ENCODE measurements at places on chromosomes 11 and 22.

DNA sequence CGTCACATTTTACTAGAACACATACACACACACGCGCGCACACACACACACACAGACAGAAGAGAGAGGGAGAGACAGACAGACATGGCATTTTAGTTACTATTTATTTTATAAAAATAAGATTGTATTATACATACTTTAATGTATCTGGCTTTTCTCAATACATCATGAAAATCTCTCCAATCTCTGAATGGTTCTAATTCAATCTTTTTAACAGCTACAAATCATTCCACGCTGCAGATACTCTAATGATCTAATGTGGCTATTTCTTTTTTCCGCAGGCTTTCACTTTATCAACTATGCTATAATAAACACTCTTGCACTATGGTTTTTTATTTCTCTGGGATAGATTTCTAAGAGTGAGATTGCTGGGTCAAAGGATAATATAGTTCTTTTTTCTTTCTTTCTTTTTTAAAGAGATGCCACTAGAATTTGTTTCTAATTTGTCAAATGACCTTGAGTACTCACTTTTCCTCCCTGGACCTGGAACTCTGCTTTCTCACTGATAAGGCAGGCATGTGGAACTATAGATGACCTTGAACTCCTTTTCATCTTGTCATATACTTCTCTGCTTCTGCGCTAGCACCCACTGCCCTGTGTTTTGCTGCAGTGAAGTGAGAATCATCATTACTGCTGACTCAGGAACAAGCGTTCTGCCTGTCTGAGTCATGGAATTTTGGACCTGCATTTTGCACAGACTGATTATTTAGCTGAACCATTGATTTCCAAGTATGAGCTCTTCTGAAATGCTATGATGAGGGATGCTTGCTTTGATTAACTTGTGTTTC lies 4.9 kb upstream of the SLC6A5 start:
- no peak for DNase-seq

GRCh38 chr11:99370549-99371216 lies 349.9 kb downstream of the CNTN5 start:
- DNase-seq = no peak

- no peak for DNase-seq
Observed at GRCh38 chr22:48783821-48784266, 1043.8 kb downstream of the BRD1 start.

GRCh38 chr11:9775398-9775779 lies 111.5 kb downstream of the SWAP70 start:
- no peak for DNase-seq

DNA sequence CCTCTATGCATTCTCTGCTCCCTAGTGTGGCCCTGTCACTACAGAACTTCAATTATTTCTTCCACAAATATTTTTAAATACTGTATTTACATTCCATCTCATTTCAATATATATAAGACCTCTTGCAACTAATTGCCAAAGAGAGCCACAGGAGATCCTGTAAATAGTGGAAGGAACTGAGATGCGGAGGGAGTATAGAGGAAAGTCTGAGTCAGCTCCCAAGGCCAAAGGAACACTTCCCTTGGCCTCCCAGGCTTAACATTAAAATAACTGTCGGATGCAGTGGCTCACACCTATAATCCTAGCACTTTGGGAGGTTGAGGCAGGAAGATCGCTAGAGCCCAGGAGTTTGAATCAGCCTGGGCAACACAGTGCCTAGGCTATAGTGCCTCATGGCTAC lies 31.2 kb downstream of the RBFOX2 start:
- no peak for DNase-seq

DNA sequence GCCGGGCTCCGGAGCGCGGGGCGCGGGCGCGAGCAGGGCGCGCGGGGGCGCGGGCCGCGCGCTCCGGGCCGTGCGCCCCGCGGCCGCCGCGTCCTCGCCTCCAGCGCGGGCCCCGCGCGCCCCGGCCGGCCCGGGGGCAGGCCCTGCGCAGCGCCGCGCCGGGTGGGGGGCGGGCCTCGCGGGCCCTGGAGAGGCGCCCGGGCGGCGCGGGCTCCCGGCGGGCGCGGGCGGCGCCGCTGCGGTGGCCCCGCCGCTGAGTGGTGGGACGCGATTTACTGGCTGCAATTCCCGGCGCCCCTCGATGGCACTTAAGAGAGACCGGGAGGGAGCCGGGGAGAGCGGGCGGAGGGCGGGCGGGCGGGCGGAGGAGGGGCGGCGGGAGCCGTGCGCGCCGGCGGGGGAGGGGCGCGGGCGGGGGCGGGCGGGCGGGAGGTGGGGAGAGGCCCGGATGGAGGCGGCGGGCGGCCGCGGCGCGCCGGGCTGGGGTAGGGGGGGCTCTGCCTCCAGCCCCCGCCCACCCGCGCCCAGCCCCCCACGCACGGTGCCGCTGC lies 73.2 kb upstream of the TCF20 start:
- no peak for DNase-seq

DNA sequence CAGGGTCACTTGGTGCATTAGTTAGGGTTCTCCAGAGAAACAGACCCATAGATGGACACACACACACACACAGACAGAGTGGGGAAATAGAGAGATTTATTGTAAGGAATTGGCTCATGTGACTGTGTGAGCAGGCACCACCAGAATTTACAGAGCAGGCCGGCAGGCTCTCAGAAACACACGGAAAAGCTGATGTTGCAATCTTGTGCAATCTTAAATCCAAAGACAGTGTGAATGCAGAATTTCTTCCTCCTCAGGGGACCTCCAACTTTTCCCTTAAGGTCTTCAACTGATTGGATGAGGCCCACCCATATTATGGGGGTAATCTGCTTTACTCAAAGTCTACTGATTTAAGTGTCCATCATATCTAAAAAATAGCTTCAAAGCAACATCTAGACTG lies 49.8 kb downstream of the APIP start:
- no peak for DNase-seq

- DNase-seq = no peak
Observed at GRCh38 chr22:24977370-24978221, 25.1 kb downstream of the KIAA1671 start.

GRCh38 chr11:77085652-77086051 lies 17.0 kb upstream of the OMP start:
- no peak for DNase-seq

DNA sequence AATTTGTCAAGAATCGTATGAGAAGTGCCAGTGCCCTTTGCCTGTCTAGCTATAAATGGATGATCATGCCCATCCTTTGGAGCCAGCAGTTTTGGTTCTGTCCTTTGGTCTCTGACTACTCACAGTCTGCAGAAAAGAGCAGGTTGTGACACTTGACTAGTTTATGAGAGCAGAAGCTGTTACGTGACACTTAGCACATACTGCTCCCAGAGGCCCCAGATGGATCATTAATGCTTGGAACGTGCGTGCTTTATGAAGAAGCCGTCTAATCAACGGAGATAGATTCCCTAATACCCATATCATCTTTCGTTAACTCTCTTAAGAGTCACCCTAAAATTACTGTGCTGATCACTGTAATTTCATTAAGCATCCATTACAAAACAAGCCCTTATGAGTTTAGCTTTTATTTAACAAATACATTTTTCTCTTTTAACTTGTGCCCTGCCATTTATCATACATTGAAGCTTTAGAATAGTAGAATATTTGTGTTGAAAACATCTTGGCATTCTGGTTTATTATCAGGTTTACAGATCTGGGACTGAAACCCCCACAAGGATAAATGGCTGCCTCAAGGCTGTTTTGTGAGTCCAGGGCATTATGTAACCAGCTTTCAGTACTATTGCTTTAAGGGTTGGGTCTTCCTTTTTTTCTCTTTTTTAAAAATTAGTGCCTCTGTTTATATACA lies 47.0 kb upstream of the ADORA2A start:
- DNase-seq = no peak

- DNase-seq = no peak
Observed at GRCh38 chr11:35073691-35074419, 65.1 kb upstream of the CD44 start.

- no peak for DNase-seq
Observed at GRCh38 chr11:110518809-110519514, 89.2 kb downstream of the FDX1 start.

GRCh38 chr11:123707606-123708205 lies 33.8 kb downstream of the ZNF202 start:
- DNase-seq = peak; percentile 62

DNA sequence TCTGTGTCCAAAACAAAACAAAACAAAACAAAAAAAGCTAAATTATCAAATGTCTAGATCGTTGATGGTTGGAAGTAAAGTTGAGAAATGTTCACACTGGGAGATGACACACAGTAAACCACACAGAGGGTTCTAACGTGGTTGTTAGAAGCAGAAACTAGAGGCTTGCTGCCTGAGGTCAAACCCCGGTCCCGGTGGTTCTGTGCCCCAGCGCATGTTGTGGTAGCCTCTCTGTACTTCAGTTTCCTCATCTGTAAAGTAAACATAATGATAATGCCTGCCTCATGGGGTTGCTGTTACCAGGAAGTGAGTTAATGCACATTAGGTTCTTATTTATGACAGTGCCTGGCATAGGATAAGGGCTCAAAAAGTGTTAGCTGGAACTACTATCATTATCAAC lies 33.4 kb downstream of the PPARA start:
- no peak for DNase-seq

DNA sequence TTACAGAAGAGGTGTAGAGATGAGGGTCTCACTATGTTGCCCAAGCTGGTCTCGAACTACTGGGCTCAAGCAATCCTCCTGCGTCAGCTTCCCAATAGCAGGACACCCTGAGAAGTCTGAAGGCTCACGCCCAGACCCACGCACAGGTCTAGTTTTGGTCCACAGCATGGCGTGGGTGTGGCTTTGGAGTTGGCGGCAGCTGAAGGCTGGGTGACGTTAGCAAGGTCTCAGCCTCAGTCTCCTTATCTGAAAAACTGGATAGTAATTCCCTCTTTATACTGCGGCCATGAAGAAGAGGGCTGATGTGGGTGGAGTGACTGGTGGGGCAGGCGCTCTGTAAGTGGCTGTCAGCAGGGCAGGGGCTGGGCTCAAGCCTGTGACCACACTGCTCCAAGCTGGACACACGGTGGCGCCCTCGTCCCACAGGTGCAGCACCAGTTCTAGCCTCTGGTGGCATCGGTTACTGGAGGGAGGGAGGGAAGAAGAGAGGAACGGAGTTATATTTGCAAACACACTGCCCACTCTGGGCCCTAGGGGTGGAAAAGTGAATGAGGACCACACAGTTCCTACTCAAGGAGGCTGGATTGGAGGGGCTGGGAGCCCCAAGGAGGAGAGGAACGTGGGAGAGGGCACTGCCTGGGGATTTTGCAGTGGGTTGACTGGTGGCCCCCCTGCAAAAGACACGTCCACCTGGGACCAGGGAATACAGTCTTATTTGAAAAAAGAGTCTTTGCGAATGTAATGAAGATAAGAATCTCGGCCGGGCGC lies 19.6 kb upstream of the CARD10 start:
- peak; percentile 94 for DNase-seq

- DNase-seq = no peak
Observed at GRCh38 chr11:66889960-66890359, 33.1 kb downstream of the LRFN4 start.

- no peak for DNase-seq
Observed at GRCh38 chr11:56197367-56197766, 20.9 kb downstream of the OR5J2 start.

- no peak for DNase-seq
Observed at GRCh38 chr11:118927554-118928100, 1.9 kb upstream of the BCL9L start.

DNA sequence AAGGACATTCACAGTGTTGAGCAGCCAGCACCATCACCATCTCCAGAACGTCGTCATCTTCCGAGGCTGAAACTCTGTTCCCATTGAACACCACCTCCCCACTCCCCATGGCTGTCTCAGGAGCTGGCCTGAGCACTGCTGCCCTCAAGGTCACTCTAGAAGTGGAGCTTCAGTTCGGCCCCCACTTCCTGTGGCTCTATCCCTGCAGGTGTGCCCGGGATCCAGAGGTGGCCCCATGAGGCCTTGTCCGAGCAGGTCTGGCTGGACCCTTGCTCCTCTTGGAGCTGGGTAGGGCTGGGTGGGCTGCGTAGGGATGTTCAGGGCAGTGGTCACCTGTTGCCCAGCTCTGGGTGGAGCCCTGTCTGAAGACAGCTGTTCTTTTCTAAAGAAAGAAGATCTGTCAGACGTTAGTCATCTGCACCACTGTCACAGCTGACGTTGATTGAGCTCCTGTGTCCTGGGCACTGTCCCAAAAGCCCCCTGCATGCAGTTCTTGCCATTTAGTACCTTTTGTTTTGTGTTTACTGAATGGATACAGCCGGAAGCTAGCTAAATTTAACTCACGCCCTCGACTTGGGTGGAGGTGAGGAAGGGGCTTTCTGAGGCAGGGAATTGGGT lies 75.5 kb upstream of the CLDN5 start:
- DNase-seq = no peak

DNA sequence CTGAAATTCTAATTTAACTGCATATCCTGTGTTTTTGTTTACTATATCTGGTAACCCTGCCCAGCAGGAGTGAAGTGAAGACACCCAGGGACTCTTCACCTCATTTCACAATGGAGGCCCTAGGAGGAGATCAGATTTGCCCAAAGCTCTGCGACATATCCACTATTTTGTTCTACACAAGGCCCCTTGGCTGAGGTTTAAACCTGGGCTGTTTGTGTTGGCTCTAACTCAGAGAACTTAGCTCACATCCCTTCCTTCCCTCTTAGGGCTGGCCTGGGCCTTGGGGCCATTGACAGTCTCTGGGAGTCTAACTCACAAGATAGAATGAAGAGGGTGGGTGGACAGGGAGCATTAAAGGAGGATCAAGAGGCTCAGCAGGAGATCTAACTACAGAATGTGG lies 8.2 kb upstream of the PLA2G3 start:
- DNase-seq = no peak

- DNase-seq = no peak
Observed at GRCh38 chr11:3052567-3052966, 4.7 kb downstream of the CARS1 start.

- DNase-seq = no peak
Observed at GRCh38 chr22:20588843-20589581, 81.6 kb downstream of the MED15 start.

- no peak for DNase-seq
Observed at GRCh38 chr22:49503896-49504521, 323.7 kb downstream of the BRD1 start.

GRCh38 chr11:123760894-123761293 lies 6.6 kb upstream of the OR6X1 start:
- DNase-seq = no peak

GRCh38 chr22:35560366-35560765 lies 19.7 kb downstream of the RASD2 start:
- no peak for DNase-seq

- DNase-seq = no peak
Observed at GRCh38 chr11:96205460-96205809, 137.6 kb downstream of the MAML2 start.

DNA sequence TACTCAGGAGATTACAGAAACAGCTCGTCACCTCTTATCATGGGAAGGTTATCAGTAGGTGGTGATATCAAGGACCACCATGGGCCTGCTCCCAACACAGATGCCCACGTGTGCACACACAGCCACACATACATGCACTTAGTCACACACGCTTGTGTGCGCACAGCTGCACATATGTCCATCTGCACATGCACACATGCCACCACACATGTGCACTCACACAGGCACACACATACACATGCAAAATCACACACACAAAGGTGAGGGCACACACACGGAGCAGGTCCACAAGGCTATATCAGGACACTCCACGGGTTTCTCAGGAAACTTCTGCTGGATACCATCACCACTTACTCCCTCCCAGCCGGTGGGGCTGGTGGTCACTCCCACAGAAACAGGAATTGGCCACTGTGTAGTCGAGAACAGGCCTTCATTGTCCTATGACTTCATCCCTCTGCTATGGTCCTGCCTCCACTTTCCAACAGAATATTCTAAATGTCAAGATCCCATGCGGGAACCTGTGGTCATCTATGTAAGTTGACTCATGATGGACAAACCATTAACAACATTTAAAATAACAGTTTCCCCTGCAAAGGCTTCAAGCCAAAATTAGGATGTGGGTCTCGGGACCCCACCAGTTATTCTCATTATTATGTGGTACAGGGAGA lies 2.2 kb downstream of the C11orf24 start:
- no peak for DNase-seq
